ENCODE measurements at places on chromosomes 13 and 19.
A peak's percentile ranks its signal among the peaks of the same experiment; 100 is the strongest.

DNA sequence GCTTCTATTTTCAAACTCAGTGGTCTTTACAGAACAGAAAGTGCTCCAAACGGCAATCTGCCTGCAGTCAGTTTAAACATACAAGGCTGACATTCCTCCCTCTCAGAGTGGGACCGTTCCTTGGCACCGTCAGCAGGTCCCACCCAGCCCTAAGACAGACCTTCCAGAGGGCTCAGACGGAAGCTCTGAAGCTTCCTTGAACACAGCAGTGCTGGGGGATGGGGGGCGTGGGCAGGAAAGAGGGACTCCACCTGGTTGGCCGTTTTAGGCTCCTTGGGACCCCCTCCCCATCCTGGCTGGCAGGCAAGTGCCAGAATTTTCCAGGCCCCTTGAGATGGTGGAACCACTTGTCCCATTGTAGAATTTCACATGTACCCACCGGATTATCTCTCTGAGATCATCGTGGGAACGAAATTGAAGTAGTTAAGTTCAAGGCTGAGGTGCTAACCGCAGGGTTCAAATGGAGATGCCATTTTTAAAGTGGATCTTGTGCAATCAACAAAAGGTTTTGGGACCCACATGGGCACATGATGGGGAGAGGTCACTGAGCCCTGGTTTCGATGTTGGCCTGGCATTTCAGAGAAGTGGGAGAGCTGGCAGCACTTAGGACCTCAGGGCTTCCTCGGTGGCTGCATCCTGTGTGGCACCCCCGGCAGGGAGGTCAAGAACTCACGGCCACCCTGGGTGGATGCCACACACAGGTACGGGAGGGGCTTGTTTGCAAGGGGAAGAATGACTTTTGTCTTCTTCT, 46.2 kb downstream of the KLF2 start:
- DNase-seq, result no peak

GRCh38 chr19:19115954-19116353, 22.3 kb downstream of the TMEM161A start:
- DNase-seq, result peak; percentile 61

- peak; percentile 12 for DNase-seq
Observed at GRCh38 chr13:43088093-43088511, 64.7 kb downstream of the DNAJC15 start.

DNA sequence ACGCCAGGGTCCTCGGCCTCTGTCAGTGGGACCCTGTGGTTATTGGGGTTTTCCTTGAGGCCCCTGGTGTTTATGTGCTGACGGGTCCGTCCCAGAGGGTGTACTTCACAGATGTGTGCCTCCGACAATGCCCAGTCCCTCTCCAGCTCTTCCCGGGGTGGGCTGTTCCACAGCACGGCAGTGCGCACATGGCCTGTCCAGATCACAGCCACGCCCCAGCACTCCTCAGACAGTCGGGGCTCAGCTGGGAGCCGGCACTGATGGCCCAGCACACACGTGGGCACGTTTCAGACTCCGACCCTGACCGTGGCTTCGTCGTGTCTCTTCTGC, 16.9 kb upstream of the F7 start:
- no peak for DNase-seq

- DNase-seq, result no peak
Observed at GRCh38 chr13:44386913-44387556, 13.4 kb downstream of the SERP2 start.

GRCh38 chr13:44312834-44313551, 60.6 kb upstream of the SERP2 start:
- DNase-seq, result no peak

GRCh38 chr19:30209617-30210600, 162.3 kb upstream of the ZNF536 start:
- DNase-seq, result no peak

DNA sequence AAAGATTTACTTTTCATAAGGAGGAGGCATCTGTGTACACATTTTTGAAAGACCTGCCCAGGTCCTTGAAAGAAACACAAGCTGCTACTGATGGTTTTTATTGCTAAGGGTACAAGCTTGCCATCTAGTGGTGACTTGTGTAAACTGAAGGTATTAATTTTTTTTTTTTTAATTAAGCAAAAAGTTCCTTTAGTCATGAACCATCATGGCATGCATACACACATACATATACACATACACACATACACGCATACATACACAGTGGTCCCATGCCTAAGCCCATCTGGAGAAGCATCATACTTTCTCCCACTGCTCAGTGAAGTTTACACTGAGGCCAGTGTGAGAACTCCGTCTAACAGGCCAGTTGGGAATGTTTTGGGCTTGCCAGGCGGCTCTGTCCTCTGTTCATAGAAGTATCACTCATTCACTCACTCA, 312.5 kb downstream of the DCLK1 start:
- DNase-seq, result peak; percentile 32

DNA sequence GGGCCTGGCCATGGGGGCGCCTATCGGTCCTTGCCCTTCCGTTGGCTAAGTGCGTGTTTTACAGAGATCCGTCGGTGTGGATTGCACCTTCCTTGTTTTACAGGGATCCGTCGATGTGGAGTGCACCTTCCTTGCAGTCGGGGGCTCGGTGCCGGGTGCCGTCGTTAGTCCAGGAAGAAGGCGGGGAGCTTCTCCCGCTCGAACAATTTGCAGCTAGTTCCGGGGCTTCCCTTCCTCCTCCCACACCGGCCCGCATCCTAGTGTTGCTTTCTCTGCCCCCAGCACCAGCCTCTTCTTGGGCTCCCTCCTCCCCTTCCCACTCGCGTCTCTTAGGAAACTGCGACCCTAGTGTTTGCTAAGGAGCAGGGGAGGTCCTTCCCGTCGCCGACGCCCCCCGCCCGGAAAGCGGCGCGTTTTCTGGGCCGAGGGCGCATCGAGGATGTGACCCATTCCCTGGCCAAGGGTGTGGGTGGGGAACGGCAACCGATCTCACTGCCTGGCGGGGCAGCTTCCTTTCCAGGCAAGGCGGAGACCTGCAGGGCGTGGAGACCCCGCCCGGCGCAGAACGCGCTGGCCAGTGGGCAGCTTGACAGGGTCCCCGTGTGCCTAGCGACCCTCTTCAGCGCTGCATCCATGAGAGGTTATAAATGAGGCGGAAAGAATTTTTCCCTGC, 75.7 kb upstream of the ZNF91 start:
- DNase-seq, result no peak

DNA sequence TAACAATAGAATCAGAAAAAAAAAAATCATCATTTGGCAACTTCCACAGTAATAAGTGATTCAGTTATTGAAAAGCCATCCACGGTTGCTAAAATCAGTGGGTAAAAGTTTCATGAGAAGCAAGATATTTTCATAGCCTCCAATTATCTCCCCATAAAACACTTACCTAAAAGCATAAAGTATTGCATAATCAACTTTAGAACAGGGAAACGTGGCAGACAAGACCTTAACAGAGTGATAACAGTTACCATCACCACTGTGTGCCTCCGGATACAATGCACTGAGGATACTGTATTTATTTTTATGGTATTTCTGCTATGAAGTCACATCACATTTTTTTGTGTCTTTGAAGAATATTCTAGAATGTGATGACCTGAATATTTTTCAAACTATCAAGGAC, 37.0 kb downstream of the ABCC4 start:
- no peak for DNase-seq

DNA sequence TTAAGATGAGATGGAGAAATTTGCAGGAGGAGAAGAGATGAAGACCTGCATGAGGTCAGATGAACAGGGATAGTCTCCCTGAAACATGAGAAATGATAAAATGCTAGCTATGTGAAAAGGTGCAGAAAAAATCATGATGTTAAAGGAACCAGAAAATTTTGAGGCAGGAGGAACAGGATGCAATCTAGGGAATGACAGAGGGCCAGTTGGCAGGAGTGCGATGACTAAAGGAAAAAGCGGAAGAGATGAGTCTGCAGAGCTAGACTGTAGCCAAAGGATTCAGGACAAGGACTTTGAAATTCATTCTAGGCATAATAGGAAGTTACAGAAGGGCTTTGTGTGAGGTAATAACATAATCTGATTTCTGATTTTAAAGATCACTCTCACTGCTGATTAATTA, 77.9 kb downstream of the TRPC4 start:
- no peak for DNase-seq

DNA sequence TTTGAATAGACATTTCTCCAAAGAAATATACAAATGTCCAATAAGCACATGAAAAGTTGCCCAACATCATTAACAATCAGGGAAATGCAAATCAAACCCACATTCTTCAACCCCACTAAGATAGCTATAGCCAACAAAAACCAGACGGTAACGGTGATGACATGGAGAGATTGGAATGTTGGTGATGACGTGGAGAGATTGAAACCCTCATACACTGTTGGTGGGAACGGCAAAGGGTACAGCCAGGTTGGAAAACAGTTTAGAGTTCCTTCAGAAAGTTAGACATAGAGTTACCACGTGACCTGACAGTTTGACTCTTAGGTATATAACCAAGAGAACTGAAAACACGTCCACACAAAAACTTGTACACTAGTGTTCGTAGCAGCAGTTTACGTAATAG, 48.1 kb downstream of the TNFRSF19 start:
- DNase-seq, result peak; percentile 55

Data from AG08396 (cell line).